ENCODE measurements at places on chromosomes 4 and X.

- DNase-seq: no peak
Observed at GRCh38 chr4:47213539-47213938, 182.2 kb downstream of the GABRB1 start.

GRCh38 chrX:110432091-110432905 lies 73.7 kb downstream of the RTL9 start:
- DNase-seq: no peak

GRCh38 chr4:151103758-151104157 lies 4.3 kb downstream of the RPS3A start:
- DNase-seq: no peak

- peak; percentile 40 for DNase-seq
Observed at GRCh38 chr4:64584981-64585557, 175.8 kb upstream of the TECRL start.

DNA sequence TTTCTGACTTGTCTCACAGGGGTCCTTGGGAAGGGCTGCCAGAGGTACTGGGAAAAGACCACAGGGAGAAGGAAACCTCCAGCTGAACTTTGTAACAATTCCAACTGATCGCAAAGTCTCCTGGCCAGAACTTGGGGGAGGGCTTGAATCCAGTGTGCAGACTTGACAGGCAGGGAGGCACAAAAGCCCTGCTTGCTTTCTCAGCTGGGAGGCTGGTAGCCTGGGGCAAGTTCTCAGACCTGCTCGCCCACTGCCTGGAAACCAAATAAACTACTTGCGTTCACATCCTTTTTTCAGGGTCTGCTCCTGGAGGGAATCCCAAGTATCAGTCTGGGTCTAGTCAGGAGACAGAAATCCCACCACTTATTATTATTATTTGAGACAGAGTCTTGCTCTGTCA lies 48.0 kb upstream of the CASK start:
- no peak for DNase-seq

DNA sequence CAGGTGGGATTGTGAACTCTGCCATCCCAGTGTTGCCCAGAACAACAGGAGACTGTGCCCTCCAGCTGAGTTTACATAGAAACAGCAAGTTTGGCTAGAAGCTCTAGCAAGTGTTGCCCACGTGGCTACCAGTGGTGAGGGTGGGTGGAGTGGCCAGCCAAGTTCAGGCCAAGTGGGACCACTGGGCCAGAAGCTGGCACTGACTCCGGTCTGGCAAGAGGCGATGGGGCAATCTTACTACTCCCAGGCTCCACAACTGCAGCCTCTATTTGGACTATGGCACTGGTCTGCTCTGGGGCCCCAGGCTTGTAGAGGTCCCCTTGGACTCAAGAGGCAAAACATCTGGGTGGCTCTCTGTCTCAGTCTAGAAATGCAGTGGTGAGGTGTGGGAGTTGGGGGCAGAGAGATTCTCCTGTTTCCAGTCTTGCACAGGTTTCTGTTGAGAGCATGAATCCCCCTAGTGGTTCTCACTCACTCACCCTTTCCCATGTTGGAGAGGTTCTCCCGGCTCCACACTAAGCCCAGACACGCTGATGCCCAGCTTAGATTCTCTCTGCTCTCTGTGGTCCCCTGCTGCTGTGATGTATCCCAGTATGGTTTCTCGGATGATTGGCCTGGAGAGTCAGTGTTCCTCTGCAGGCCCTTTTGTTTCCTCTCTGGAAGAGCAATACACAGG lies 615.3 kb downstream of the PDHA2 start:
- DNase-seq: no peak

GRCh38 chrX:96181605-96182004 lies 503.0 kb upstream of the DIAPH2 start:
- no peak for DNase-seq

GRCh38 chr4:31442236-31442635 lies 722.1 kb downstream of the PCDH7 start:
- DNase-seq: peak; percentile 1

GRCh38 chr4:40960941-40961340 lies 211.2 kb downstream of the NSUN7 start:
- no peak for DNase-seq

DNA sequence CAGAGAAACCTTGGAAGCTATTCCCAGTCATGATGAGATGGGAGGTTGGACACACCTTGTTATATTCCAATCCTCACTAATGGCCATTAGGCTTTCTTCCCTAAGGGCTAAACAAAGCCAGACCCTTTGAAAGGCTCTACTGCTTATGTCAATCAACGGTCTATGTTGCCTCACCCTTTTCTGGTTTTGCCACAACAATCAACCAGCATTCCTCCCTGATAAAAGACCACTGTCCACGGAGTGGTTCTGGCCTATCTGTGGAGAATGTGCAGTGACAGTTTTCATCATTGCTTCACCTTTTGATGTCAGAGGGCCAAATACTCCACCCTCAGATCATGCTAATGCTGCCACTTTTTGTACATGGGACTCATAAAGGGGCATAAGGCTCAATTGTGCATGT lies 913.4 kb downstream of the RPA4 start:
- no peak for DNase-seq

GRCh38 chrX:36867143-36867542 lies 141.0 kb upstream of the FAM47C start:
- DNase-seq: peak; percentile 2

GRCh38 chr4:11021333-11021732 lies 336.8 kb upstream of the CLNK start:
- DNase-seq: no peak

All from HepG2 (cell line).